ENCODE measurements at places on chromosomes 11 and 22.

GRCh38 chr22:33575771-33576170 is 344.5 kb downstream of the LARGE1 start:
- DNase-seq = no peak

GRCh38 chr22:45771711-45772110 is 100.1 kb downstream of the ATXN10 start:
- DNase-seq = no peak

GRCh38 chr11:127044535-127044934 is 44.0 kb upstream of the KIRREL3 start:
- DNase-seq = no peak

GRCh38 chr11:64355078-64355940 is 3.7 kb upstream of the RPS6KA4 start:
- DNase-seq = peak; percentile 94

GRCh38 chr22:32024796-32025195 is 18.3 kb upstream of the SLC5A1 start:
- DNase-seq = no peak

DNA sequence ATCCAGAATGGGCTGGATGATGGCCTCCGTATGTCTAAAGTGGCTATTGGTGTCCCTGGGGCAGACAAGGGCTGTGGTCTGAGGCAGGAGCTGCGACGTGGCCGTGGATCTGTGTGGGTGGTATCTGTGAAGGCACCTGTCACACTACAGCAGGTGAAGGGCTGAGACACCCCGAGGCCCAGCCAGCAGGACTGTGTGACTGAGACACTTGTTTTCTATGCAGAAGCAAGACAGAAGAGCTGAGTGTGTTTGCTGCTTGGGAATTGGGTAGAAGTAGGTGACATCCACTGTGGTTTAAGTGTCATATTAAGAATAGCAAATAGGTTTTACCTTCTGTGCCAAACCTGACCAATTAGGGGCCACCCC is 35.0 kb downstream of the AMPD3 start:
- DNase-seq = no peak

GRCh38 chr22:43200555-43200954 is 13.6 kb upstream of the TTLL12 start:
- DNase-seq = no peak

DNA sequence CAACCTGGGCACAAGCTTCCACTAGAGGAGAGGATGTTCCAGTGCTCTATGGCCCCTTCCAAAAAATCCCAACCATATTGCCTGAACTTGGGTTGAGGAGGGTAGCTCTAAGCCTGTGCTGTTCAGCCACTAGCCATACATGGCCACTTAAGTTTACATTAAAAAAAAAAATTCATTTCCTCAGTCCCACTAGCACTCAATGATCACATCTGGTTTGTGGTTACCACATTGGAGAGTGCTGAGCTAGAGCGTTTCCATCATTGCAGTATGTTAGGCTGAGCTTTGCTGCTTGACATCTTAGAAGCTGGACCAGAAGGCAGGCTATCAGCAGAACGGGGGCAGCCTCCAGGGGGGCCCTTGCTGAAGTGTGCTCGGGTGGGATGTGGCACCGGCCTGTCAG is 43.5 kb upstream of the CYP2D6 start:
- no peak for DNase-seq

GRCh38 chr11:32006799-32007388 is 84.0 kb upstream of the RCN1 start:
- DNase-seq = peak; percentile 28

GRCh38 chr11:12646478-12646877 is 27.7 kb upstream of the TEAD1 start:
- DNase-seq = no peak

DNA sequence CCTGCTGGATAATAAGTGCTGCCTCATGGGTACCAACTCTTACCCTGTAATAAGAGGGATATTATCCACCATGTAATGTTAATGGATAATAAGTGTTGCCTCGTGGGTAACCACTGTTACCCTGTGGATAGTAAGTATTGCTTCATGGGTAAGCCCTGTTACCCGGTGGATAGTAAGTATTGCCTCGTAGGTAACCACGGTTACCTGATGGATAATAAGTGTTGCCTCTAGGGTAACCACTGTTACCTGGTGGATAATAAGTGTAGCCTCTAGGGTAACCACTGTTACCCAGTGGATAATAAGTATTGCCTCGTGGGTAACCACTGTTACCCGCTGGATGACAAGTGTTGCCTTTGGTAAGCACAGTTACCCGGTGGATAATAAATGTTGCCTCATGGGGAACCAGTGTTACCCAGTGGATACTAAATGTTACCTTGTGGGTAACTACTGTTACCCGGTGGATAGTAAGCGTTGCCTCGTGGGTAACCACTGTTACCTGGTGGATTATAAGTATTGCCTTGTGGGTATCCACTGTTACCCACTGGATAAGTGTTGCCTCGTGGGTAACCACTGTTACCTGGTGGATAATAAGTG is 18.6 kb upstream of the NXPE4 start:
- no peak for DNase-seq

DNA sequence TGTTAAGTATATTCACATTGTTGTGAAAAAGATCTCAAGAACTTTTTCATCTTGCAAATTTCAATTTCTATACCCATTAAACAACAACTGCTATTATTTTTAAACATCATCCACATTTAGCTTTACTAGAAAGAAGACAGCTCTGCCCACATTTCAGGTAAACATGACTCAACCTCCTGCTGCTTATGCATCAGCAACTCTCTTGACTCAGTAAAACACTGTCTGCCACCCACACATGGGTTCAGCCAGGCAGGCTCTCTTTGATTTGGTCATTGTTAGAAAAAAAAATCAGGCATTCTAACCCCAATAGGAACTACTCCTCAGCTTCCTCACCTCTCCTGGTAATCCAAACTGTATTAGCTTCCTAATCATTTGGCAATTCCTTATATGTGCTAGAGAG is 5.1 kb upstream of the ENDOD1 start:
- no peak for DNase-seq

DNA sequence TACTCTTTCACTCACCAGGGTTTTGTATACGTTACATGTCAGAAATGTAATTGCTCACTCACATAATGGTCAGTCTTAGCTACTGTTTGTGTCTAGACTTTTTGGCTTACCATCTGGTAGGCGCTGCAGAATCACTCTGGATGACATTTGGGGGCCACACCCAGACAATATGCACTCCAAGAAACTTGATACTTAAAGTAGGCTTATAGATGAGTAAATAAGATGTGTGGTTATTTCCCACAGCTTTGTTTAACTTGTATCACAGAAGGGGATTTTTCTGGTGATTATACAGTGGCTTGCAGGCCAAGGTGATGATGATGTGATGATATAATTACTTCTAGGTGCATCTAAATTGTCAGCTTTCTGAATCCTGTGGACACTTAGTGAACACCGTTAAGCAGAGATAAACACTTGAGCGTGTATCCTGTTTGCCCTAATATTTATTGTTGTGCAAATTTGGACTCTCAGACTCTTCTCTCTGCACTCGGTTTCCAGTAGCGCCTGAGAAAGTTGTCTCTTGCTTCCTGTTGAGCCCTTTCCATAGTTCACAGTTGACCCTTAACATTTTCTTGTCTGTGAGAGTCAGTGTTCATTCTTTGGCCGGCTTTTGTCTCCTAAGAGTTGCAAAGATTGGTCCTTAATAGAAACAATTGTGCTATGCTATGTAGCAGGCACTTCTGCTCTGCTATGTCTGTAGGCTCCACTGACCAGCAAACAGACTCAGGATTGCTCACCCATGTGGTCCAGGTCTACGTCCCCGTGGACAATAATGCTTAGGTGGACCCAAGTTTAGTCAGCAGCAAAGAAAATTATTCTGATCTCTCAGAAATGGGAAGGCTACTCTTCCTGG is 89.3 kb downstream of the PRR5L start:
- no peak for DNase-seq

DNA sequence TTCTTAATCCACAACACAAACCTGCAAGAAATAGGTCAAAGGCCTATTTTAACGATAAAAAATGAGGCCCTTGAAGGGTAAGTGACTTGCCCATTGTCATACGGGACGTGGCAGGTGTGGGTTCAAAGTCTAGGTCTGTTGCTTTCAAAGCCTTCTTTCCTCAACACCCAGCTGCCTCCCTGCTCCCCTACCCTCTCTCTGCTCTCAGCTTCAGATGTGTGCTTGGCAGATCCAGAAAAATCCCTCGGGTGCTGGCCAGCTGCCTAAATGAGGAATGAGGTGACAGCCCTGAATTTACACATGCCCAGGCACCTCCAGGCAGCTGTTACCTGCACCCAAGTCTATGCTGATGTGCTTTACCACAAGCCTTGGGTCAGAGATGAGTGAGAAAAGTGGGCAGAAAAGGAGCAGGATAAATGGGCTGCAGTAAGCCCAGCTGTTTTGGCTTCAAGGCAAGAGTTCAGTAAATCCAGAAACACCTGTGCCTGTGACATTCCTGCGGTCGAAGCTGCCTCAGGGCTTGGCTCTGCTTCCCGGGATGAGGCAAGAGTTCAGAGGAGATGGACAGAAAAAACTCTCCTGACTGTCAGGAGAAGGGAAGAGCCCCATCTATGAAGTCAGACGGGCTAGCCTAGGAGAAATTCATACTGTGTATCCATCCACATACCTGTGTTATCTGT is 49.9 kb upstream of the LDLRAD3 start:
- DNase-seq = no peak

DNA sequence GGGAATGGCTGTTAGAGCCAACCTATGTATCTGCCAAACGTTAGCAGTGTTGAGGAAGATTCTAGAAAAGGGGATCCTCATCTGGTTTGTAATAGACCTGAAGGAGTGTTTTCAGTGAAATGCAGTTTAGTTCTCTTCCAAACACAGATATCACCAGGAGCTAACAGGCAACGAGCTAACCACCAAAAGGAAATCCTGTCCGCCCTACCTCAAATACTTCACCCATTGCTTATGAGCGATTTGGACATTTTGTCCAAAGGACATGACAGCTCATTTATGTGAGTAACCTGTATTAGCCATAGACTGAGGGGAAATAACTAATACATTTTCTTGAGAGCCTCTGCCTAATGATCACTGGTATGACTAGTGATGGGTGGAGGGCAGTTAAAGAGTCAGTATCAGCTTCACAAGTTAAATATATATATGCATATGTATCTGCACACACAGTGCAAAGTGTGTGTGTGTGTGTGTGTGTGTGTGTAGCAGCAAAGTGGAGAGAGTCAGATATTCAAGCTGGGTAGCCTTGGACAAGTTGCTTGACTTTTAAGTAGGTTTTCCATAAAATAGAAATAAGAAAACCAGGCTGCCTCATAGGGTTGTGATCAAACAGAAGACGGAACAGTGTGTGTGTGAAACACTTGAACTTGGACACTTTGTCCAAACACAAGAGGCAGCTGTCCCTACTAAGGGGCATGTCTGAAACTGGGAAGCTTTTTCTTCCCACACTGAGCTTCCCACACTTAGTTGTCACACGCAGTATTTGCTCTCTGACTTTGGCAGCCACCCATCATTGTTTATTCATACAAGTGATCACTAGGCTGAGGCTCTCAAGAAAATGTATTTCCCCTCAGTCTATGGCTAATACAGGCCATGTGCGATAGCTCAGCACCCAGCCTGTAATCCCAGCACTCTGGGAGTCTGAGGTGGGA is 940 bp upstream of the C11orf91 start:
- DNase-seq = no peak

GRCh38 chr11:121589946-121590537 is 137.3 kb upstream of the SORL1-AS1 start:
- DNase-seq = no peak

- no peak for DNase-seq
These were observed 2.0 kb downstream of the ARVCF start for GRCh38 chr22:20014526-20015186.

GRCh38 chr11:131109257-131109656 is 193.0 kb upstream of the SNX19 start:
- no peak for DNase-seq

- DNase-seq = peak; percentile 66
These were observed at the start of gene RRP7A for GRCh38 chr22:42519525-42520401. Gene RRP7A (minus strand): TSS chr22:42519796. CDS start chr22:42519786, 10 bp downstream.

DNA sequence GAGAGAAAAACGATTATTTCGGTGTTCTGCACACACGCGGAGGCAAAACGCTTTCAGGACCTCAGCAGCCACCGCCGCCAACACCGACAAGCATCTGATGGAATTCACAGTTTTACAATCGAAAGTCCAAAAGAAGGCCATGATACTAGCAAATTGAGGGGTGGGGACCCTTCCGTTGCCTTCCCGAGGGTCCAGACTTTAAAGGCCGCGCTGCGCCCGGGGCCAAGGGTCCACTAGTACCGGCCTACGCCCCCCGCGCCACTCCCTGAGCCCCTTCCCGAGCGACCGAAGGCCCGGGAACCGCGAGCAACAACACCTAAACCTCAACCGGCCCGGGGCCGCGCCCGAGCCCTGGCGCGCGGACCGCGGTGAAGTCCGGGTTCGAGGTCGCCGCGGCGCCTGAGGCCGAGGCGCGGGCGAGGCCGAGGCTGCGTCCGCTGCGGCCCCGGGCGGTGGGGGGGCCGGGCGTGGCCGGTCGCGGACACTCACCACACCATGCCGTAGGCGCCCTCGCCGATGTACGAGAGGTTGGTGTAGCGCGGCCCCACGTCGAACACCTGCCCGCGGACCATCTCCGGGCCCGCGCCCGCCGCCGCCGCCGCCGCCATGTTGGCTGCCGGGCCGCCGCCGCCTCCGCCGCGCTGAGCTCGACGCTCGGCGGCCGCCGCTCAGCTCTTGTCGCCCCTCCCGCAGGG is 465 bp downstream of the MAPK1 start:
- peak; percentile 12 for DNase-seq

DNA sequence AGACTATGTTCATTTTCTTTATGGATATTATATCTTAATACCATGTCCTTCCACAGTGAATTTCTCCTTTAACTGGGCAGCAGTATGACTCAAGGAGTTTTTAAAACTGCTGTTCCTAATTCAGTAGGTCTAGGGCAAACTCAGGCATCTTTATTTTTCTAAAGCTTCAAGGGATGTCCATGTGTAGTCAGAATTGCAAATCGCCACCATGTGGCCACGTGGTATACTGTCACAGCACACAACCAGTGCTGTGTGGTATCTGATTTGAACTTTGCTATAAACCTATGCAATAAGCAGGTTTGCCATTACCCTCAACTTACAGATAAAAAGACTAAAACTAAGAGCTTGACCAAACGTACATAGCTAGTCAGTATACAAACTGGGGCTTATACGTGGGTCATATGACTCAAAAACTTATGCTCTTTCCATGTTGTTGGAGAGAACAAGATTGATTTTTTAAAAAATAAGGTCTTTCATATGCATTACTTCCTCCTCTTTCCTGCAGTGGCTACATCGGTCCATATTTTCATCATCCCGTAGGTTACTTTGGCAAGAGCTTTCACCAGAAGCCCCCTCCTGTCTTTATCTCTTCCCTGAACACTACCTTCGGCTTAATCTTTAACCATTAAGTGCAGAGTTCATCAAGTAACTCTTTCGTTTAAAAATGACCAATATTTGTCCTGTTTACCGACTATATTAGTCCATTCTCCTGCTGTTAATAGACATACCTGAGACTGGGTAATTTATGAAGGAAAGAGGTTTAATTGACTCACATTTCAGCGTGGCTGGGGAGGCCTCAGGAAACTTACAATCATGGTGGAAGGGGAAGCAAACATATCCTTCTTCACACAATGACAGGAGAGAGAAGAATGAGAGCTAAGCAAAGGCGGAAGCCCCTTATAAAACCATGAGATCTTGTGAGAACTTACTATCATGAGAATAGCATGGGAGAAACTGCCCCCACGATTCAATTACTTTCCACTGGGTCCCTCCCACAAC is 8.0 kb upstream of the HTATIP2 start:
- no peak for DNase-seq

GRCh38 chr11:2797121-2797711 is 88.4 kb downstream of the CDKN1C start:
- DNase-seq = no peak

- DNase-seq = no peak
These were observed 6.0 kb downstream of the CFL1 start for GRCh38 chr11:65851811-65852507.

GRCh38 chr11:58688789-58689503 is 42.8 kb downstream of the GLYAT start:
- DNase-seq = peak; percentile 6

All from H54 (cell line).